ENCODE measurements at places on chromosomes 12 and 14. TPM values are rescaled to one million over a fixed set of nuclear protein-coding genes. Genes with fewer than 3 reads are reported as not detected.

DNA sequence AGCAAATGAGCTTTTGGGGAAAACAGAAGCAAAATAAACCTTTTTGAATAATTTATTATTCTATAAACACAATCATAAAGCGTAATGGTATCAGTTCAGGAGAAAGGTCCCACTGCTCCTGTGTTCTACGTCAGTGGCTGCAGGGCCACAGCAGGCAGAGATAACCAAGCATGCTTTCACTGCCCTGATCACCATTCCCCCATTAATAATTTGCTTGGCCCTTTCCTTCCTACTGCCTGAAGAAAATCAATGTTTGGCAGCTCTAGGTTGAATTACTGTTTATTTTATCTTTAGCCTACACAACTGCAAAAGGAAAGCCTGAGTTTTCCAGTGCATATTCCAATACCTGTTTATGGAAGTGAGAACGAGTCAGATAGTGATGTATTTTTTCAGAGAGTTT lies 369.9 kb downstream of the DIO2 start:
- DNase-seq, result no peak

- DNase-seq, result no peak
These were observed 66.6 kb upstream of the FAR2 start for GRCh38 chr12:29082522-29082921.

GRCh38 chr12:104533134-104533533 lies 76.4 kb downstream of the CHST11 start:
- no peak for DNase-seq

DNA sequence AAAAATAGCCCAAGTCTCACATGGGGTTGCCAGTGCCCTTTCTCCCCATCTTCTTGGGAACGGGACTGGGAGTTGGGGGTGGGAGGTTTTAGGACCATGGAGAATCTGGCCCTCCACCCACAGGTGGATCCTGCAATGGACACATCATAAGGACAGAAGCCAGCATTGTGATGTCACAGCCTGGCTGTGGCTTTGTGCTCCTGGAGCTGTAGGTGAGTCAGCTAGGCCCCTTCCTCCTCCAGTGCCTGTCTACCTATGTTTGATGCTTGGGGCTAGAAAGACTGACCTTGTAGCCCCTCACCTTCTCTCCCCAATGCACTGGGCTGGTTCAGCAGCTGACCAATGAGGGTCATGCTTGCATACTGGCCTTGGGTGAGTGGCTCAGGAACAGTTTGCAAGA lies at the start of gene CCDC197:
TSS of gene CCDC197 (plus strand) at position 220 of the 400 bp plus-strand sequence. CDS start 831 bp downstream, outside the sequence.
- DNase-seq, result no peak

GRCh38 chr14:103099733-103100280 lies 5.3 kb downstream of the EXOC3L4 start:
- DNase-seq, result no peak

DNA sequence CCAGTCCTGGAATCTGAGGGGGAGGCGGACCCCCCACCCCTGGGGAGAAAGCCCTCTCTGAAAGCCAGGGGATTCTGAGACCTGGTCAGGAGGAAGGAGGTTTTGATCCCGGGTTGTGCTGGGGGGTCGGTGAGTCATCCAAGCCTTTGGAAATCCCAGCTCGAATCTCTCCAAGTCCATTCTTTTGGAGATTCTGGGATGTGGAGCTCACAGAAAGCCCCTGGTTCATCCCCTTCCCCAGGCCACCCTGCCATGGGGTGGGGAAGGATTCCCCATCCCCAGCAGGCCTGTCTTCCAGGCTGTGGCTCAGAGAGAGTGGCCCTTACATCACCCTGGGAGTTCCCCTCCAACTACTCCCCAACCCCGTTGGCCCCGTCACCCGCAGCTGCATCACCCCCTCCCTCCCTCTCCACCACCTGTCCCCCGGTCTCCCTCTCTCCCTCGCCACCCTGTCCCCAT lies 14.3 kb downstream of the EXOC3L4 start:
- DNase-seq, result no peak

- DNase-seq, result no peak
These were observed 83.2 kb downstream of the SPPL3 start for GRCh38 chr12:120820884-120821510.

SPTB gene
- total RNA-seq, result 0.09 TPM

IAPP gene
- total RNA-seq, result 0.15 TPM

IL31 gene
- not detected for total RNA-seq

NRXN3 gene
- 5.9 TPM for total RNA-seq
